ENCODE measurements at places on chromosomes 5 and 9.

GRCh38 chr9:35903049-35903448, 3.0 kb upstream of the HRCT1 start:
- DNase-seq = peak; percentile 67

DNA sequence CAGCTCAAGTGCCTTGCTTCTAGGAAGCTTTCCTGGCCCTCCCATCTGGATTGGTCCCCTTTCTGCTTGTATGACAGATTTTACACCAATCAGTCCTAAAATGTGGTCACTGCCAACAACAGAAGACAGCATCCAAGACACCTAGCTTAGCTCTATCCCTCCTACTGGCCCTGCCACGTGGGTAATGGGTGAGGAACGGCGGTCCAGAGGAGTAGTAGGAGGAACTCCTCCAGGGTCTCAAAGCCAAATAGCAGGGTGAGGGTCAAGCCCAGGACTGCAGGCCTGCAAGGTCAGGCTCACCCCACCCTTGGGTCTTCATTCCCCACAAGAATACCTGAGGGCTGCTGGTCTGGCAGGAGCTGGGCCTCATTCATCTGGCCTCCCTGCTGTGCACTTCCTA, 56.7 kb upstream of the SLC25A51 start:
- no peak for DNase-seq

GRCh38 chr9:31677415-31677814, 707.0 kb upstream of the ACO1 start:
- DNase-seq = no peak

GRCh38 chr5:57976506-57976905, 483.4 kb downstream of the PLK2 start:
- DNase-seq = no peak

GRCh38 chr5:107665036-107665570, 5.6 kb downstream of the EFNA5 start:
- peak; percentile 77 for DNase-seq

- peak; percentile 57 for DNase-seq
These were observed 181.9 kb downstream of the ESM1 start for GRCh38 chr5:54803471-54804011.

- no peak for DNase-seq
These were observed 5.2 kb upstream of the PPARGC1B start for GRCh38 chr5:149724884-149725283.

DNA sequence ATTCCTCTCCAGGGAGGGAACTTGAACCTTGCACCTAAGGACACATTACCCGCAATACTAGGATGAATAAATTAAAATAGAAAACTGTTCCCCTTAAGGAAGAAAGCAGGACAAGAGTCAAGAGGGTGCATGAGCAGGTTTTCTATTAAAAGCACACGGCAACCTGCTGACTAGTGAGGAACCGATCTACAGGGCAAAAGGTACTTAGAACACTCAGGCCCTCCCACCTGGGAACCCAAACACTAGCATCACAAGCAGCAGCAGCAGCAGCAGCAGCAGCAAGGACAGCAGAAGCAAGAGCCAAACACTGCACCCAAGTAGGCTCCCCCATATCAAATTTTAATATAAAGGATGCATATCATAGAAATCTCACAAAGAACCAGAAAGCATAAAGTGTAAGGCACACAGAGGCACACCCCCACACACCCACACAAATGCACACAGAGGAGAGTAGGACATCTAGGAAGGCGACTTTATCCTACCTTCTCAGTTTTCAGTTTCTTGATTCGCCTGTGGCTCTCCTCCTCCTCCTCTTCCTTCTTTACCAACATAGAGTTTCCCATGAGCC, 2.8 kb downstream of the ZNF608 start:
- peak; percentile 30 for DNase-seq
